Activated T-cell treated with anti-CD3 and anti-CD28 coated beads, Interleukin-2, amount 50 U/mL, for 4 hours (primary cell): ENCODE measurements at places on chromosomes 12 and 14. TPM values are rescaled to one million over a fixed set of nuclear protein-coding genes. Genes with fewer than 3 reads are reported as not detected.

DNA sequence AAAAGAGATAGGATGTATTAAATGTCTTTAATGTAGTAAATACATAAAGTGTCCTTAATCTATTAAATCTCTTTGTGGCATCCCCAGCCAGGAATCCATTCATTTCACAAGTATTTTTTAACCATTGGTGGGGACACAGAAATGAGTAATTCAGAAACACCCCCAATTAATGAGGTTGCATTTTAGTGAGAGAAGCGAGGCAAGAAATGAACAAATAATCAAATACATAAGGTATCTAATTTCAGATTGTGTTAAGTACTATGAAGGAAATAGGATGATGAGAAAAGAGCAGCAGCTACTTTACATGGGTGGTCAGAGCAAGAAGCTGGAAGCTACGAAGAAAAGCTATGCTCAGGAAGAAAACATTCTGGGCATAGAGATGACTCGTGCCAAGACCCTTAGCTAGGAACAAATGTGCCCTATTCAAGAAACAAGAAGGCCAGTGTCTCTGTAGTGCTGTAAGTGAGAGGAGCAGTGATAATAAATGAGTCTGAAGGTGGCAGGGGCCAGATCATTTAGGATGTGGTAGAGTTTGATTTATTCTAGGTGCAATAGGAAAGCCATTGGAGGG is 60.5 kb upstream of the IGF1 start:
- DNase-seq: no peak

GRCh38 chr12:32777159-32777558 is 21.5 kb upstream of the YARS2 start:
- DNase-seq: no peak

DNA sequence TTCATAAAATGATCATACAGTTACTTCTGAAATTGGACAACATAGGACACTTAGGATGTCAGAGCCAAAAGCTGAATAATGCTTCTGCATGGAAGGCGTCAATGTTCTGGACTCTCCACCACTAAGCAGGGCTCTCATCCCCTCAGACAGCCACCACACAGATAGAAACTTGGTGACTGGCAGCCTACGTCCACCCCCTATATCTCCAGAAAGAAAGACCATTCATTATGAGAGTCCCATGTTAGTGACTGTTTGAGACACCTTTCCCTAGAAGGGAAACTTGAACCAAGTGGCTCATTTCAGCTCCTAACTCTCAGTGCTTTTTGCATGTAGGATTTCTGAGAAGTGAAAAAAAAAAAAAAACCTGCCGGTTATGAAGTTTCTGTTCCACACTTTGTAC is 251.0 kb upstream of the FKBP4 start:
- DNase-seq: no peak

DNA sequence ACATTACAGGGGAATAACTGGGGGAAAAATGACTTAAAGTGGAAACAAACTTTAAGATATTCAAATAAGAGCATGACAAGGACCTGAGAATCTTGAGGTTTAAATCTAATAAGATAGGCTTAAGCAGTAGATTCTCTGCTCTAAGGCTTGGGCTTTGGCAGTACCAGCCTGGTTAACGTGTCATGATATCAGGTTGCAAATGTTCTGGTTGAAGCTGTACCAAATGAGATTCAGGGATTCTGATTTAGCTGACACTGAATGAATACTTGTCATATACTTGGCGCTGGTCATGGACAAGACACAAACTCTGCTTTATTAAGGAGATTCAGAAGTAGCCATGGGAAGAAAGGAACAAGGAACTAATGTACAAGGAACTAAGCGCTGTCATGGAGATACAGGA is 6.1 kb downstream of the TCP11L2 start:
- DNase-seq: no peak

GRCh38 chr14:65471038-65471878 is 58.7 kb downstream of the FUT8 start:
- no peak for DNase-seq

GRCh38 chr14:61588419-61588901 is 106.9 kb upstream of the HIF1A start:
- DNase-seq: no peak

DNA sequence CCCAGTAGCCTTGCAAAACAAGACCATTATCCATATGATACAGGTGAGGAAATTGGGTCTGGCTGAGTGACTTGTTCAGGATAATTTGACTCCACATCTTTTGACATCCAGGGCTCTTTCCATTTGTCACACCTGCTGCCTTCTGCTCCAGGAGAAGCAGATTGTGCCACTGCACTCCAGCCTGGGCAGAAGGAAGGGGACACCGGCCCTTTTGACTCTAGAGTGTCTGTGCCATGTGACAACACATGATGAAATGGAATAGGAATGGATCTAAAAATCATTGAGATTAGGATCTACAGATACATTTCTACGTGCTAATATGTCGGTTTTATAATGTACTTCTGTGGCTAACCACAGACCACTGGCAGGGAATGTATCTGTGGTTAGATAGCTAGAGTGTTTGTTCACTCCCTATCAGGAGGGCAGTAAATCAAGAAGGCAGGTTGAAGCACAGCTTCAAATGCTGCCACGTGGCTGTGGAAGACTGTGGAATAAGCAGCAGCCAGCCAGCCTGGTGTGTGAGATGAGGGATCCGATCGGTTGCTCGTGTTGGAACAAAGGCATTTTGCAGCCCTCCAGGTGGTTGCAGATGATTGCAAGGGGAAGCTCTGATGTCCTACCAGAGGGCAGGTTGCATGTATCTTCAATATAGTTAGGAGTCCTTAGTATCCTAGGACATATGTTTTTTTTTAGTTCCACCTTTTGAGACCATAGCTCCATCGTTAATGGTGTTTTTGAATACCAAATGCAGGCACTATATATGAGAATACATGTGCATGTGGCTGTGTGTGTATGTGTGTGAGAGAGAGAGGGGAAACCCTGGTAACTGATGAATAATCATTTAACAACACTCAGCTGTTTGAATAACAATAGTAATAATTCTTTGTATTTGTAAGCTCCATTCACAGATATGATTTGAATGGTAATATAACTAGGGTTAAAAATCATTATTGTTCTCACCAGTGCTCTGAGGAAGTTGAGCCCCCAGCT is 28.6 kb downstream of the EML1 start:
- no peak for DNase-seq

DNA sequence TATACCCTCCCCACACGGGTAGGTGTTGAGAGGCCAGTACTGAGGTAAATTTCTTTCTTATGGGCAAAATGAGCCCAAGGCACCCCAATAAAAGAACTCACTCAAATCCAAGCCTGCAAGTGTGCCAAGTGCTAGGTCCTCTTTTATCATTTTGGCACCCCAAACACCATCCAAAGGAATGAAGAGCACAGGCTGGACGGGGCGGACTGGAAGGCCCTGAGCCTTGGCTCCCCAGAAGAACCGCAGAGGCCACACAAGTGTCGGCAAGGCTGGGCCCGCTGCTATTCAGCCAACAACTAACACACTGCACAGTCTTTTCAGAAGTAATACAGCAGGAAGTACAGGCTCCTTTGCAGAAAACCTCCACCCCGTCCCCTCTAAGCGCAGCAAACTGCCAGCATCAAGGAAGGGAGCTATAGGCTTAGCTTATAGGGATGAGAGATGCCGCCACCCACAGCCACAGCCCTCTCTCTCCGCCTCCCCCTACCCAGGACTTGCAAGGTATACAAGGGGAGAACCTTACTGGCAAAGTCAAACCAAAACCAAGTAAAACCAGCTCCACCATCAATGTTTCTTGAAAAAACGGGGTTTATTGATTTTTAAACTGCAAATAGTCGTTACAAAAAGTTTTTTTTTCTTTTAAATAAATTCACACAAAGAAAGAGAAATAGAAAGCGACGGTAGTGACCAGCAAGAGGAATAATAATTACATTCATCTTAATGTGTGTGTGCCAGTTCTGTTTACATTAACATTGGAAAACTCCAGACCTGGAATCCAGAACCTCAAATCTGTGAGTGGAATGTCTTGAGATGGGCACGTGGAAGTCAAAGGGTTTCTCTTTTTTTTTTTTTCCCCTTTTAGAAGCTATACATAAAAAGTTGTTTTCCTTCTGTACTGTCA is 5.5 kb downstream of the ZFP36L1 start:
- DNase-seq: no peak

Gene GARIN6
- total RNA-seq: not detected

Gene ERGIC2
- 109 TPM for total RNA-seq

Gene CCDC38
- total RNA-seq: 0.33 TPM

Gene CCDC177
- not detected for total RNA-seq

Gene KRT85
- not detected for total RNA-seq

Gene PRKAB1
- 32.5 TPM for total RNA-seq
